ENCODE measurements at places on chromosomes 5 and 9.

- no peak for DNase-seq
Observed at GRCh38 chr5:71679714-71680113, 39.4 kb upstream of the CARTPT start.

GRCh38 chr9:122370869-122371755 is at the start of gene PTGS1:
Gene PTGS1 (plus strand): TSS chr9:122371024. CDS start chr9:122371085, 61 bp downstream.
- DNase-seq: peak; percentile 49

- peak; percentile 92 for DNase-seq
Observed at GRCh38 chr5:141636413-141637122, at the start of the genes HDAC3 and RELL2. Gene HDAC3 (minus strand): TSS chr5:141636849. CDS start chr5:141636790, 59 bp downstream. Gene RELL2 (plus strand): TSS chr5:141636997. CDS start chr5:141638226, 1,229 bp downstream.

DNA sequence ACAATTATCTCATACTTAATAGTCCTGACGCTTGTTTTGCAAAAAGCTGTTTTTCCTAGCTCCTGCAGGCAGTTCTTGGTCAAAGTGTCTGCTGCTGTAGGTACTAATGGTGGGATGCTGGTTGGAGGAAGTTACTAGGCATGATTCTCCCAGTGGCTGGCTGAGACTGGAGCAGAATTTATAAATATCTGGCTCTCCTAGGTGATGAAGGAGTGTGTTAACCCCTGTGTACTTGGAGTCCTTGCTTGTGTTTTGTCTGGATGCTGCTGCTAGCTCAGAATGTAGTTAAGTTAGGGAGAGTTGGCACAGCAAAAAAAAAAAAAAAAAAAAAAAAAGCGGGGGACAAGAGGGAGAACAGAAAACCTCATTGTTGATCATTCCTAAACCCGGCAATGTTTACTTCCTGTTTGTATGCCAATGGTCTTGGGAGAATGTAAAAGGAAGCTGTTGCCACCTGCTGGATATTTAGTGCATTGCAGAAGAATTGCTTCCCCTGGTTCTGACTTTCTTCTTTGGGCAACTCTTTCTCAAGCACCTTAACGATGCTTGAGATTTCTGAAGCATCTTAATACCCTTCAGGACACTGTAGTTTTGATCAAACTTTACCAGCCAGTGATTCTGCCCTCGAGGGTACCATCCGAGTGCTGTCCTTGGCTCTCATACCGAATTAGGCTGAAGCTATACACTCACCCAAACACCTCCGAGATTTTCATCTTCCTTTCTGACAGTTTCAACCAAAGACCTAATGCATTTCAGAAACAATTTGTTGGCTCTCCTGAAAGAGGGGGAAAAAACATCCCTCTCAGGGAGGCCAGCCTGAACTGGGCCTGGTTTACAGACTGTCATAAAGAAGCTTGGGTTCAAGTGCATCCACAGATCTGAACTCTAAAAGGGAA is 71.7 kb upstream of the WWC1 start:
- peak; percentile 65 for DNase-seq

DNA sequence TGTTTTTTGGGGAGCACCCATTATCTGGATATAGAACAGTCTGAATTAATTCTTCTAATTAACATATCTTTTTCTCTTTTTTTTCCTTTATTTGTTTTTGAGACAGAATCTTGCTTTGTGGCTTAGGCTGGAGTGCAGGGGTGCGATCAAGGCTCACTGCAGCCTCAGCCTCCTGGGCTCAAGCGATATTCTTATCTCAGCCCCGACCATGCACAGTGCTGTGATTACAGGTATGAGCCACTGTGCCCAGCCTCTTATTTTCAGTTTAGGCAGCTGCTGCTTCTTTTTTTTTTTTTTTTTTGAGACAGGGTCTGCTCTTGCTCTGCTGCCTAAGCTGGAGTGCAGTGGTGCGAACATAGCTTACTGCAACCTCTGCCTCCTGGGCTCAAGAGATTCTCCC is 20.2 kb downstream of the UBE2R2 start:
- no peak for DNase-seq

- no peak for DNase-seq
Observed at GRCh38 chr5:53059281-53059680, 50.3 kb downstream of the MOCS2 start.

DNA sequence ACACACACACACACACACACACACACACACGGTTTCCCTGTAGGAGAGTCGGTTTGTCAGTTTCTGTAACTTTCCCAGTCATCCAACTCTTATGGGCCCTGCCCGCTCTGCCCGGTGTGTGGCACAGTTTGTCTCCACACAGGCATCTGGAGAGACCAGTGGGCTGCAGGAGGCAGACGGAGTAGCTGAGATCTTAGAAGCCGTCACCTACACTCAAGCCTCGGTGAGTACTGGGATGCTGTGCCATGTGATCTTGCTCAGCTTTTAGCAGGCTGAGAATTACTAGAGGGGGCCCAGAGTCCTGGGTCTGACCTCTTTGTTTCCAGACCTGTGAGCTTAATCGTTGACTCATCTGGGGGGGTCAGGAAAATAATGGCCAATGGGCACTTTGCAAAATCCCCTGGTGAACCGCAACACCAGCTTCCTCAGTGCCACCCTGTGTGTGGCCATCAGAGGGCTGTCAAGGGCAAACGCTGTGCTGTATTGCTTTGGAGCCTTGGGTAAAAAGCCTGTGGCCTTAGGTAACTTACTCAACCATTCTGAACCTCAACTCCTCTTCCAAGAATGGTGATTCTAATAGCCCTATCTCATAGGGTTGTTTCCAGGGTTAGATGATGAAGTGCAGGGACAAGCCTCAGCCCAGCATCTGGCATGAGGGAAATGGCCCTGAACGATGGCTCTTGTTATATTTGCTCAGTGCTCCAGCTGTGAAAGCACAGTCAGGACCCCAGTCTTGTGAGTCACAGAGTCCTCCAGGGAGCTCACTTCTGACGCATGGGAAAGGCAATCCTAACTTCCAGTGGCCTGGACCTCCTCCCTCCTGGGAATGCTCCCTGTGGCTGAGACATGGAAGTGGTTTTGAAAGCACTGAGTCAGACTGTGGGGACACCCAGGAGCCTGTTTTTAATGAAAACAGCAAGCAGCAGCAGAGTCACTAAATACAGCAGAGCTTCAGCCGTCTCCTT is 45.6 kb downstream of the COL15A1 start:
- DNase-seq: peak; percentile 18

GRCh38 chr5:53890490-53890889 is 330.1 kb downstream of the NDUFS4 start:
- no peak for DNase-seq

GRCh38 chr5:149007174-149007573 is 55.7 kb downstream of the SH3TC2 start:
- no peak for DNase-seq

DNA sequence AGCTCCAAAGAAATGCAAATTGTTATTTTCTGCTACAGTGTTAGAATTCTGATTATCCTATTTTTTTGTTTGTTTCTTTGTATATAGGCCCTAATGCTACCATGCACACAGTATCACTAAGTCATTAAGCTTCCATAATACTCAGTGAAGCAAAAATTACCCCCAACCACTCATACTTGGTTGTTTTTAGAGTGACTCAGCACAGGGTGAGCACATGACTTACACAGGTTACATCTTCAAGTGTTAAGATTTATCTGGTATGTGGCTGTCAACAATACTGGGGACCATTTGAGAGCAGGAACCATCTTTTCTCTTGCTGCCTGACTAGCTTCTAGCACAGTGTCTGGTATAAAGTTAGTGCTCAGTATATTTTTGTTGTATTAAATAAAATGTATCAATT is 255.8 kb upstream of the SLC24A2 start:
- no peak for DNase-seq

GRCh38 chr5:111830333-111830732 is 73.3 kb upstream of the NREP start:
- DNase-seq: no peak

GRCh38 chr5:161001604-161002003 is 149.6 kb upstream of the ATP10B start:
- no peak for DNase-seq

DNA sequence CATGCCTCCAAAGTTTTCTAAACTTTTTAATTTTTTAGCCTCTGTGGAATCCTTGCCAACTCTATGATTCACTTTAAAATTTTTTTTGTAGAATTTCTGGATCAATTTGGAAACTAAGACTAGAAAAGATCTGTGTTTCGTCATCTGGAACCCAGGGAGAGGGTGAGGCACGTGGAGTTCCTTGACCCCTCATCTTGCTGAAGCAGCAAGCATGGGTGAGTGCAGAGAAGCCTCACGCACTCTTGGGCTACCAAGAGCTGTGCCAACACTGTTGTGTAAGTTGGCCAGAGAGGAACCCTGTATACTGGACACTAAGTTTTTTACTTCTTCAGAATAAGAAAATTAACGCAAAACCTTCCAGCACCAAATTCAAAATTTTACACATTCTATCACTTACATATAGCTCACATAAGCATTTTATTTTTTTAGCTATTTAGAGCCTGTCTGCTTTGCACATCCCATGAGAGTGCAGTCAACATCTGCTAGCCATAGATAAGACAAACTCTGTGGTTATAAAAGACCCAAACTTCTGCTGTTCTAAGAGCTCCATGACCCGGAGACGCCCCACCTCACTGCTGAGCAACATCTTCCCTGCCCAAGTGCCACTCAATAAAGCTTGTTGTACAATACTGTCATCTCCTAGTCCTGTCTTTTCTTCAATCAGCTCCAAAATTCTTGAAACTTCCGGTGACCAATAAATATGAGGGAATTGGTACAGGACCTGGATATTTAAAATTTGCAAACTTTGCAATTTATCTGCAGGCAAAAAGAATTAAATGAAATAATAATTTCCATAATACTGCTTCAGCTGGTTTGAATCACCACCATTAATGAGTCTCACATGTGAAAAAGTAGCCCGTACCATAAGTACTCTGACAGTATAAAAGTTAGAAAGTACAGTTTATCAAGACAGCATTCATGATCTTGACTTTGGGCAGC is 69.7 kb upstream of the ADCY2 start:
- DNase-seq: no peak

GRCh38 chr5:51944500-51945125 is 561.4 kb downstream of the ISL1 start:
- no peak for DNase-seq

Data from OCI-LY7 (cell line).